Stimulated activated CD4-positive, alpha-beta T cell treated with anti-CD3 and anti-CD28 coated beads, Interleukin-4, amount 100 ng/mL, for 1 hour (primary cell): ENCODE measurements at places on chromosomes 5 and 9.

DNA sequence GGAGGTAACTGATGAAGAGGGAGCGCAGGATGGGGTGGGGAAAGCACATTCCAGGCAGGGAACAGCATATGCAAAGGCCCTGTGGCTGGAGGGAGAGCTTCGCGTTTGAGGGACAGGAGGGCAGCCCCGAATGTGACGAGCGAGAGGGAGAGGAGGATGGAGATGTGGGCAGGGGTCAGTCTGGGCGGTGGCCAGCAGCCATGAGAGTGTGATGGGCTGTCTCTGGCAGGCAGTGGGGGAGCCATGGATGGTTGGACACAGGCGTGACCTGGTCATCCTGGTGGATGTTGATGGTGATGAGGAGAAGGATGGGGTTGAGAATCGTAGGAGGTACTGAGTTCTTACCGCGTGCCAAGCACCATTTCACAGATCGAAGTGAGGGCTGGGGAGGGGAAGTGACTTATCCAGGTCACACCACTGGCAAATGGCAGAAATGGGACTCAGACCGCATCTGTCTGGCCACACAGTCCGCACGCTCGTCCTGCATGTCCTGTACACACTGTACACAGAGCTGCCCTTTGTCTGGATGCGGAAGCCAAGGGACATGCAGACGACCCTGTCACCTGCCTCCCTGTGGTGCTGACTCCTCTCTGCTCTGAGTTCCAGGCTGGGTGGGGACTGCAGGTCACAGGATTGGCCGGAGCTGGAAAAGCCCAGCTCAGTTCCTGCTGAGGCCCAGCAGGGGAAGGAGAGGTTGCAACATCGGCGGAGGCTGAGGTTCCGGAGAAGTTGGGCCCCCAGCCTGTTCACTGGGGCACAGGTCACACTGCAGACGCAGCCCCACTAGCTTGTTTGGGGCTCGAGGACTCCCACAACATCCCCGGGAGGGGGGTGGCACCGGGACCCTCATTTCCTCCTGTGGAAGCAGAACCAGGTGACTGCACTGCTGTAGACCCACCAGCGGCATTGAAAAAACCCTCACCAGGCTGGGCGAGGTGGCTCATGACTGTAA, 165.6 kb upstream of the IER5L start:
- DNase-seq: no peak

GRCh38 chr5:138444774-138445546, 6.1 kb downstream of the REEP2 start:
- DNase-seq: no peak

- DNase-seq: no peak
Measured at GRCh38 chr5:56147659-56148230, 85.4 kb downstream of the ANKRD55 start.

DNA sequence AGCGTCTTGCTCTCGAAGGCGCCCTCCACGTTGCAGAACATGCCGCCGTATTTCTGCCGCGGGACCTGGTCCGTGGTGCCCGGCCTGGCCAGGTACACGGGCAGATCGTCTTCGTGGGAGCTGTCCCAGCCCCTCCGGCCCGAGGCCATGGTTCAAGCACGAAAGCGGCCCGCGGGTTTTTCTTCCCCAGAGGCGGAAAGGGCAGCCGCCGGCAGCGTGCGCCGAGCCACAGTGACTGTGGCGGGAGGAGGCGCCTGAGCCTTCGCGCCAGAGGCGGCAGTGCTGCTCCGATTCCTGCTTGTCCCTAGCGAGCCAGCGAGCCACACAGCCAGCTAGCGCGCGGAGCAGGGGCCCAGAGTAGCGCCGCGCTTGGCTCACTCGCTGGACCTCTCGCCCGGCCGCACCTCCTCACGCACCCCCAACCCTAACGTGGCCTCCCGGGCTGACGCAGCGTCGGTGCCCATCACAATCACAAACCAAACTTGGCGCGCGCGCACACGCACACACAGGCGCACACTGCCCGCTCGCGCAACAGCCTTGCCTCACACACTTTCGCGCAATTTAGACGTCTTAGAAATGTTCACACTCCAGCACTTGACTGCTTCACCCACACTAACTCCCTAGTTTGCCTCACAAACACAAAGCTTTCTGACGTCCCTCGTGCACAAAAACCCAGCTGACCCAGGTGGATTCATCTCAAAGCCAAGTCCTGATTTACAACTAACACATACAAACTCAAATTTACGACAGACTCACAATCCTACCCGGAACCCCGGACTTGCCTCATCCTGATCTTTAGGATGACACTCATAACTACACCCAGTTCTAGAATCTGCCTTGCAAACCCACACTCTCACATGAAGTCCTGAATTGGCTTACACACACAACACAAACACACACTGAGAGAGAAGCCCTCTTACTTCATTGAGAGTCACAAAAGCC, at the start of gene DPYSL3:
TSS of gene DPYSL3 (minus strand) at position 359 of the 942 bp plus-strand sequence. CDS start at position 149, 210 bp downstream.
- DNase-seq: no peak
